ENCODE measurements at places on chromosomes 11 and 22.

- no peak for DNase-seq
These were observed 140.0 kb downstream of the TBC1D22A start for GRCh38 chr22:46902436-46902835.

DNA sequence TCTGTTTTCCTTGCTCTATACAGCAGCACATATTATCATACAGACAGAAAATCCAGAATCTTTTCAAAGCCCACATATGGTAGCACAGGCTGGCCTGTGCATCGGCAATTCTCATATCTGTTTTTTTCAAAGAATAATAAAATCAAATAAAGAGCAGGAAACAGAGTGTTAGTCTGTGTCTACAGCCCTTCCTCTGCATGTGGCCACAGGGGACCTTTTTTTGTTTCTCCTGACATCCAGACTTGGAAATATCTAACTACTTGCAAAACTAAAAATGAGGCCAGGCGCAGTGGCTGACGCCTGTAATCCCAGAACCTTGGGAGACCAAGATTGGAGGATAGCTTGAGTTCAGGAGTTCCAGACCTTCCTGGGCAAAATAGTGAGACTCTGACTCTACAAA lies 20.3 kb downstream of the LAYN start:
- DNase-seq = no peak

DNA sequence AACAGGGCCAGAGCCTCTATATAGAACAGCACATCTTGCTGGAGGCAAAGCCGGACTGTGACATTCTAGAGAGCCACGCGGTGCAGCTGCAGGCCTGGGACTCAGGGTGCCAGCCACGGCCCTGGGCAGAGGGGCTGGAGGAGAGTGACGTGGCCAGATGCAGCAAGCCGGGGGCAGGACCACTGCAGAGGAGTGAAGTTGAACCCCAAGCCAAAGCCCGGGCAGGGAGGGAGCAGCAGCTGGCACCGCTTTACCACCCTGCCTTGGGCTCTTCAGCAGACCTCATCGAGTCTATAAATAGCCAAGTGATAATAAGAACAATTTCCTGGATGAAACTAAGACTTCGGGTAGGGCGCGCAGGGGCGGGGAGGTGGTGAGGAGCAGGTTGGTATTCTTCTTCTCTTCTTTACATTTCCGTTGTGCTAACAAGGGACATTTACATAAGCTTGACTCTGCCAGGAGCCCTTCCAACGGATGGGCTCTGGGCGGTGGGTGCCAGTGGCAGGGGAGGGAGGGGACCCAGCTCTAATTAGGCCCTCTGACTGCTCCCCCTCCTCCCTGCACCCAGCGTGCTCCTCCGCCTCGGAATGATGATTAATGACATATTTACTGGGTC lies 110.2 kb downstream of the ST3GAL4 start:
- DNase-seq = no peak

DNA sequence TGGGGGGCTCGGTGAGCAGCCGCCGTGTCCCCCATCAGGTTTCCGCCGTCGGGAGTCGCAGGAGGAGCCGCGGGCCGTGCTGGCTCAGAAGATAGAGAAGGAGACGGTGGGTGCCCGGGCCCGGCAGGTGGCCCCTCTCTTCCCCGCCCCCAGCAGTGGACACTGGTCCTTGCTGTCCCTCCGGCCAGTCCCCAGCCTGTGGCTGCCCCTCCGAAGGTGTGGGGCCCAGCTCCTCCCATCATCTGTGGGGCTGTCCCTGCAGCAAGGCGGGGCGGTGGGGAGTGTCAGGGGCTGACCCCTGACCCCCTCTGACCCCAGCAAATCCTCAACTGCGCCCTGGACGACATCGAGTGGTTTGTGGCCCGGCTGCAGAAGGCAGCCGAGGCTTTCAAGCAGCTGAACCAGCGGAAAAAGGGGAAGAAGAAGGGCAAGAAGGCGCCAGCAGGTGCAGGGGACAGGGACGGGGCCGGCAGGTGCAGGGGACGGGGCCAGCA lies 15.3 kb downstream of the EPS8L2 start:
- DNase-seq = no peak

- DNase-seq = no peak
These were observed 44.1 kb downstream of the USP28 start for GRCh38 chr11:113831314-113831713.

- DNase-seq = no peak
These were observed 7.4 kb downstream of the CD82 start for GRCh38 chr11:44572884-44573283.

DNA sequence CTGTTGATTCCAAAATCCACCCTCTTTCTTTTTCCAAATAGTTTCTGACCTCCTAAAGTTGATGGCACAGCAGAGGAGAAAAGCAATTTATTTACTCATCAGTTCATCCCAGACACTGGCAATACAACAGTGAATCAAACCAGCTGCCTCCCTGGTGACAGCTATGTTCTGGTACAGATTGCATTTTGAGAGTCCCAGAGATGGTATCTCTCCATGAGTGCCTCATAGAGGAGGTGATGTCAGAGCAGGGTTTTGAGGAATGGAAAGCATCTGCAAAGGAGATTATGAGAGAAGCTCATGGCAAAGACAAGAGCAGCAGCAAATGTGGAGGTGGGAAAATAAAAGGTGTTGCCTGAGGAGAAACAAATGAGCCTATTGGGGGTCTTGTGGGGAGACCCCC lies 377.2 kb downstream of the MN1 start:
- no peak for DNase-seq

DNA sequence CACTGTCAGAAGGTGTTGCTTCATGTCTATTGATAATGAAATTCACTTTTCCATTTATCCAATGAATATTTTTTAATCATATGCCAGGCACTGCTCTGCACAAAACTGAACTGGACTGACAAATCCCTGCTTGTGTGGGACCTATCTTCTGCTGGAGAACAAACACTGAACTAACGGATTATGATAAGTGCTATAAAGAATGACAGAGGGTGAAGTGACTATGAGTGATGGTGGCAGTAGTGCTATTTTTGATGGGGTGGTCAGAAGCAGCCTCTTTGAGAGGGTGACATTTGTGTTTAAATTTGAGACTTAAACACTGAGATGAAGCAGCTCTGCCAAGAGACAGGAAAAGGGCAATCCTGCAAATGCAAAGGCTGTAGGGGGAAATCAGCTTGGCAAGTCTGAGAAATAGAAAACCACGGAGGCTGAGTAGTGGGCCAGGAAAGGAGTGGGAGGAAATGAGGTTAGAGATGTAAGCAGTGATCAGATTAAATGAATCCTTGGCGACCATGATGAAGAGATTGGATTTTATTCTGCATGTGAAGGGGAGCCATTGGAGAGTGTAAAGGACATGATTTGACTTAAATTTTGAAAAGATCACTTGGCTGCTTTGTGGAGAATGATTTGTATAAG lies 6.0 kb downstream of the TBCEL start:
- DNase-seq = no peak

- DNase-seq = no peak
These were observed 87.0 kb upstream of the THY1 start for GRCh38 chr11:119509969-119510401.

GRCh38 chr11:3192511-3193372 lies 25.9 kb downstream of the MRGPRG start:
- no peak for DNase-seq

GRCh38 chr11:76578654-76579055 lies 91.9 kb downstream of the LRRC32 start:
- DNase-seq = no peak

DNA sequence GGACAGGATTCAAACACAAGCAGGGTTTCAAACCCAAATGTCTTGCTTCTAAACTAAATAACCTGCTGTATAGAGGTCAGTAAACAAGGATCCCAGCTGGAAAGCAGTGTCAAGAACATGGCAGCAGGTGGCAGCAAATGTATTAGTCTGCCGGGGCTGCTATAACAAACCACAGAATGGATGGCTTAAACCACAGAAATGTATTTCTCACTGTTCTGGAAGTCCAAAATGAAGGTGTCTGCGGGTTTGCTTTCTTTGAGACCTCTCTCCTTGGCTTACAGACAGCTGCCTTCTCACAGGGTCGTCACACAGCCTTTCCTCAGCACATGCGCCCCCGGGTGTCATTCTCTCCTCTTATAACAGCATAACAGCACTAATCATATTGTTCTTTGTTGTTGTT lies 65.1 kb upstream of the LRRC55 start:
- DNase-seq = no peak

- no peak for DNase-seq
These were observed 5.6 kb upstream of the KIAA0930 start for GRCh38 chr22:45246060-45246985.

- DNase-seq = no peak
These were observed 62.9 kb downstream of the GRK3 start for GRCh38 chr22:25627271-25627852.

GRCh38 chr11:114448749-114449482 lies 9.6 kb downstream of the REXO2 start:
- no peak for DNase-seq

DNA sequence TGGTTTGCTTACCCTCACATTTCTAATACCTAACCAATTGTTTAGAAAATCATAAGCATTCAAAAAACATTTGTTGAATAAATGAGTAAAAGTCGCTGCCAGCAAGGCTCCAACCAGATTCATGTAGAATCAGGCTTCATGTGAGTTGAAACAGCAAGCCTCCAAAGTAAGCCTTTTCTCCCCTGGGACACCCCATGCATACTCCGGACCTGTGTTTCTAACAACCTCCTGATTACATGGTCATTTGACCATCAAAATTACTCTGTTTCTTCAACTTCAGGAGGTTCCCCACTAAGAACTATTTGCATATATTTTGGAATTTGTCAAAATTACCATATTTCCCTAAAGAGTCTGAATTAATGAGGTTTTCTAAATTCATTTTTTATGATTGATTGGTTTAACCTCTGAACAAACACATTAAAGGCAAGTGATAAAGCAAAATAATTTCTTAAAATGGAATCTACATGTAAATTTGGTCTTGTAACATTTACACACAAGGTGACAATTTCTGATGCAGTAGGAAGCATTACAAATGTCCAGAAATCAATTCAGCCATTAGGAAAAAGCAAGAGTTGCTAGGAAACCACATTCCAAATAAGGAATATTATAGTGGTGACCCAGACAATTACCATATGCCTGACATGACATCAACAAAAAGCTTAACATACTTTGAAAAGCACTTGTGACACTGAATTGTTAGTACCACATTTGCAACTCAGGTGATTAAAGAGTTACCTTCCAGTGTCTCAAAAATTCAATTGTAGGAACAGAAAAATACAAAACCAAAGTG lies 252.6 kb downstream of the GUCY1A2 start:
- DNase-seq = no peak

DNA sequence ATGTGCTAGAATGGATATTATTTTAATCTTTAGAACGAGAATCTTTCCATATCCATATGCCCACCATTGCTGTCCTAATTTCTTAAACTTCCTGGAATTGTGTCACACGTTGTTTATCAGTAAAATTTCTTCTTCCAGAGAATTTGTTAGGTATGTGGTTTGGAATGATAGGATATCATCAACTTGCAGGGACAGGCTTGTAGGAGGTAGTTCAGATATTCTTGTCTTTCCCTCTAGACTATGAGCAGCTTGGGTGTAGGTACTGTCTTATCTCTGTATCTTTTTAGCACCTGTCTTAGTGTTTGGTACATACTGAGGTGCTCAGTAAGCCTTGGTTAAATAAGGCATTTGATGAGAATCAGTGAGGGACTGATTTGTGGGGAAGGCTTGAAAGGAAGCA lies 3.4 kb downstream of the CTNND1 start:
- no peak for DNase-seq

DNA sequence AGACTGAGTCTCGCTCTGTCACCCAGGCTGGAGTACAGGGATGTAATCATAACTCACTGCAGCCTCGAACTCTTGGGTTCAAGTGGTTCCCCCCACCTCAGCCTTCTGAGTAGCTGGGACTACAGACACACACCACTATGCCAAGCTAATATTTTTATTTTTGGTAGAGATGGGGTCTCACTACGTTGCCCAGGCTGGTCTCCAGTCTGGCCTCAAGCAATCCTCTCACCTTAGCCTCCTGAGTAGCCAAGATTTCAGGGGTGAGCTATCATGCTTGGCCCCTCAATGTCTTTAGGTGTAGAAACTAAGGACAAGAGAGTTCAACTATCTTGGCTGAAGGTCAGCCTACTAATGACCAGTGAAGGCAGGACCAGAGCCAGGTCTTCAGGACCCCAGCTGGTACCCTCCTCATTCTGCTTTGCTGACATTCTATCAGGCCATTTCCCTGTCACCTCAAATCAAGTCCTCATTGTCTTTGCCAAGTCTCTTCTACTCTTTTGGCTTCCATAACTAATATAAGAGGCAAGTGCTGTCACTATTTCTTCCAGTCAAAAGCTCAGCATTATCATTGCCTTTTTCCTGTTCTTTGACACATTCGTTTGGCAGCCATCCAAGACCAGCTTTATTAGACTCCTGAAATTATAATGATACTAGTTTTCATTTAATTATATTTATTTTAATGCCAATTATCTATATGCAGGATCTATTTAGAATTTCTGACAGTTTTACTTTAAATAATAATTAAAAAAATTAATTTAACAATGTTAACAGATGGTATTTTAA lies 264.2 kb upstream of the PITPNB start:
- DNase-seq = no peak

DNA sequence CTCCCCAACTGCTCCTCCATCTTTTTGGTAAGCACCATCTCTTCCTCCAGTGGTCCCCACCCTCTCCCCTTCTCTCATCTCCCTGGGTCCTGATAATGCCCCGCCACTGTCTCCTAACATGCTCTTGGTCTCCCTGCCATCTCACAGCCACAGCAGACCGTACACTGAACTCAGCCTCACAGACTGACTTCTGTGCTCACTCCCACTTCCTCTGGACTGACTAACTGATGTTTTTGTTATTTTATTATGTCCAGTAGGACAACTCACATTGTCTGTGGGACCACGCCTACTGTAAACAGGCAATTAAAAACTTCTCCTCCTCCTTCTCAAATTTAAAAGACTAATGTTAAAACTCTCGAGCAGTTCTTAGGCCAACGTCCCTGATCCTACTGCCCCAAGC lies 2.6 kb upstream of the GNAZ start:
- no peak for DNase-seq

DNA sequence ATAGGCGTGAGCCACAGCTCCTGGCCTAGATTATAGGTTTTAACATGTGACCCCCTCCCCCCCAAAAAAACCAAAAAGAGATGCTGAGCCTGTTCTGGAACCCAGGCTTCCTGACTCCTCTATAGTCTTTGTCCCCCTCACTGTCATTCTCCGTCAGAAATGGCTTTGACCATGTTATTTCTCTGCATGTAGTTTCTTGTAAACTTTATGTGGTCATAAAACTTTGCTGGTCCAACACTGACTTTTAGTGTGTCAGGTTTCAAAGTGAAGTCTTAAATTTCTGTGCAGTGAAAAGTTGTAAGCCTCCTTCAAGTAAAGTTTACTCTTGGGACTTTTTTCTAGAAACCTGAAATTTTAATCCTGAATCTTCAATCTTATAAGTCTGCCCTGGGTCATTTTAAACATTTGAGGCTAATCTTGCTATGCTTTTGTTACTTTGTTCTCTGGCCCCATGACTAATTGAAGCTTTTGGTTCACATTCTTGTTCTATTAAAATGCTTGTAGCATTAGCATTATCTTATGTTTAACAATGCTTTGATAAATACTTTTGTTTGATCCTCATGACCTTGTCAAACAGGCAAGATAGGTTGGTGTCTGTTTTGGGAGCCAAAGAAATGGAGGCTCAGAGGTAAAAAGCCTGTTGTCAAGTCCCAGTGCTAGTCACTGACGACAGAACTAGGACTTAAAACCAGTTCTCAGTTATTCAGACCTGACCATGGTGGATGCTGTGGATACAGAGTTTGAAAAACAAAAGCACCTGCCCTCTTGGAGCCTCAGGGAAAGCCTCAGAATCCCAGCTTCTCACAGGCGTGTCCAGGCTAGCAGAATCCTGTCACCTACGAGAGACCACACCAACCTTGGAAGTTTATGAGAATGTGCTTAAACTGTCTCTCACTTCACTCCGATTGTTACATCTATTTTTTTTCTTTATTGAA lies 87.7 kb upstream of the HORMAD2 start:
- DNase-seq = no peak
